ENCODE measurements at places on chromosomes 5 and 9.
A peak's percentile ranks its signal among the peaks of the same experiment; 100 is the strongest.

- DNase-seq, result no peak
Observed at GRCh38 chr9:128335161-128335560, 5.2 kb upstream of the SLC27A4 start.

GRCh38 chr9:37911271-37911681, 7.3 kb upstream of the SLC25A51 start:
- DNase-seq, result no peak

- no peak for DNase-seq
Observed at GRCh38 chr5:170579601-170580000, 75.8 kb downstream of the KCNIP1 start.

DNA sequence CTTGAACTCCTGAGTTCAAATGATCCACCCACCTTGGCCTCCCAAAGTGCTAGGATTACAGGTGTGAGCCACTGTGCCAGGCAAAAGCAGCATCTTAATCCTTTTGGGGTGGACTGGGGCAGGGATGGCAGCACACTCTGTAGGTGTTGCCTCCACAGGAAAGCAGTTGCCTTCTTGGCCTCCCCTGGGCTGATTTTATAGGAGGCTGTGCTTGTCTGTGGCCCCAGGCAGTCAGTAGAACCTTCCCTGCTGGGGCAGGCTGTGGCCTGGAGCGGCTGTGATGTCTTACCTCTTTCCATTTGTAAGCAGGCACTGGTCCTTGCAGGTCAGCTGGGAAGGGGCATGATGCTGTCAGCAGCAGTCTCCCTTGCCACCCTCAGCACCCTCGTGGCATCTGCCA, 49.8 kb downstream of the PRRC2B start:
- no peak for DNase-seq

- no peak for DNase-seq
Observed at GRCh38 chr5:42090162-42090561, 165.1 kb downstream of the FBXO4 start.

- DNase-seq, result no peak
Observed at GRCh38 chr5:179267671-179268083, 77.6 kb downstream of the ADAMTS2 start.

DNA sequence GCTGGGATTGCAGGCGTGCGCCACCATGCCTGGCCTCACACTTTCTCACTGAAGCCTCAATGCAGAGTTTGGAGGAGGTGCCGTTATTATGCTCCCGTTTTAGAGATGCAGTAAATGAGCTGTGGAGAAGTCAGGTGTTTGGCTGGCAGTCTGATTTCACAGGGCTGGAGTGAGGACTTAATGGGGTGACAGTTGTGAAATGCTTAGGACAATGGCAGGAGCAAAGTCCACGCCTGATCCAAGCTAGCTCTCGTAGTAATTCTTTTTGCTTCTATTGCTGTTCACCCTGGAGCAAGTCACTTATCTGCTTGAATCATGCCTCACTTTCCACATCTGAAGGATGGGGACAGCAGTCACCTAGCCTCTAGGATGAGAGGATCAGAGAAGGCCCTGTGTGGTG, 21.8 kb downstream of the UNC5A start:
- no peak for DNase-seq

- no peak for DNase-seq
Observed at GRCh38 chr5:111469293-111469896, 42.9 kb downstream of the STARD4 start.

DNA sequence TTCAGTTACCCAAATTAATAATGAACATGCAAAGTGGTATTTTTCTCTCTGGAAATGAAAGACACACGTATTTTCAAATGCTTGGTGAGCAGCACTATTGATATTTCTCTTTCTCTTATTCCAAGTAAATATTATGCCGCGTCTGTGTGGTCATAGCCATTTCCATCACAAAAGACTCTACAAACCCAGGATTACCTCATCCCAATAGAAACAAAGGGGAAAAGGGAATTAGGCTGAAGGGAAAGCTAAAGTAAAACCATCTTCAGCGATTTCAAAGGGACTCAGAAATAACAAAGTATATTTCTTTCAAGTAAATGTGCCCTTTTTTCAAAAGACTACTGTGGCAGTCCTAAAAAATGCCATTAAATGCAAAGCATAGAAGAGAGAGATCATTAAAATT, 62.0 kb upstream of the FST start:
- no peak for DNase-seq

DNA sequence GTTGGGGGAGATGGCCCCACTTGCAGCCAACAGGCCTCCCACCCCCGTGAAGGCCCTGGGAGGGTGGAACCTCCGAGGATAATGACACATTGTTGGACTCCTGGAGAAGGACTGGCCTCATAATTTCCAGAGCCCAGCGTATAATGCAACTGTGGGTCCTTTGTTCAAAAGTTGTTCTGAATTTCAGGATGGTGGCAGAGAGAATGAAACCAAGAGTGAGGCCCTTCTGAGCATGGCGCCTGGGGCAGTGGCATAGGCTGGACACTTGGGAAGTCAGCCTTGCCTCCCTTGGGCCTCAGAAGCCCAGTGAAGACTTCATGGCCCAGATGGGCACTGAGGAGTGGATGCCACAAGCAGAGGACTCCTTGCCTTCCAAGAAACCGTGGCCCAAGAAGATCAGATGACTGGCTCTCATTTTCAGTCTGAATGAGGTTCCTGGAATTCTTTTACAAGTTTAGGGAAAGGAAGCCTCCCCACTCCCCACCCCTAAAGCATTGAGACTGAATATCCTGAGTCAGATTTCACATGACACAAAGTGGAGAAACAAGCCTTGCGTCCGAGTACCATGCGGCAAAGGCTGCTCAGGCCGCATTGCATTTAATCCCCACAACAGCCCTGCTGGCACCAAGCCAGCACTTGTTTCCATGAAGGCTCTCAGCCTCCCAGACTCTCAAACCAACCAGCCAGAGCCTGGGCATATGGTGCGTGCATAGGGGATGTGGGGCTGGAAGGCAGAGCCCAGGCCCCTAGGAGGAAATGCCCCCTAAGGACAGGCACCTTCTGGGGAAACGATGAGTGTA, 96.7 kb upstream of the SMIM23 start:
- DNase-seq, result no peak

- DNase-seq, result no peak
Observed at GRCh38 chr9:128271112-128271511, 4.7 kb downstream of the GOLGA2 start.

DNA sequence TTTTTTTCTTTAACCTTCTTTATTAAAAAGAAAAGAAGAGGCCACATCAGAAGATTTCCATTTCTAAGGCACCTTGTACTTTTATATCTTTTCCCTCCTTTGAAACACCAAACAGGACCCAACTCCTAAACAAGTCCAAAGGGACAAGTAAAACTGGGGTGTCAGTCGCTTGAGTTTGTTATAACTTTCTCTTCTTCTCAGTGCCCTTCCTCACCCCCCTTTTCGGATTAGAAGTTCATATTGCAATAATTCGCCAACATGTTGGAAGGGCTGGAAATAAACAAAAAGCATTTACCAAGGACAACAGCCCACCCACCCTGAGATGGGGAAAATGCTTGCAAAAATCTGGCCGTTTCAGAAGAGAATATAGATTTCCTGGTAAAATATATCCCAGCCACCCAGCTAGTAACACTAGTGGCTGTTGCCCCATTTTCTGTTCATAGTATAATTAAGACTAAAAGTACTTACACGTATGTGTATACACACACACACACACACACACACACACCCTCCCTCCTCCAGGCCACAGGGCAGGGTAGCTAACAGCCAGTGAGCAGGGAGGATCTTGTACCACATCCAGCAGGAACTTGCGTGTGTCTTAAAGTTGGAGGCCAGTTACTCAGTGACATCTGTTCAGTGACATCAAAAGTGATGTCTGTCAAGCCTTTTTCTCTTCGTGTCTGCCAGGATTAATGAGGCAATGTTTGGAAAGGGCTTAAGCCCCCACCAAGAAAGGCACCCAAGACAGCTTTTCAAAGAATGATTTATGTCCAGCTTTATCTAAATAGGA, 149.1 kb upstream of the KLF4 start:
- peak; percentile 46 for DNase-seq

- DNase-seq, result no peak
Observed at GRCh38 chr5:1511651-1512540, 11.9 kb downstream of the LPCAT1 start.

DNA sequence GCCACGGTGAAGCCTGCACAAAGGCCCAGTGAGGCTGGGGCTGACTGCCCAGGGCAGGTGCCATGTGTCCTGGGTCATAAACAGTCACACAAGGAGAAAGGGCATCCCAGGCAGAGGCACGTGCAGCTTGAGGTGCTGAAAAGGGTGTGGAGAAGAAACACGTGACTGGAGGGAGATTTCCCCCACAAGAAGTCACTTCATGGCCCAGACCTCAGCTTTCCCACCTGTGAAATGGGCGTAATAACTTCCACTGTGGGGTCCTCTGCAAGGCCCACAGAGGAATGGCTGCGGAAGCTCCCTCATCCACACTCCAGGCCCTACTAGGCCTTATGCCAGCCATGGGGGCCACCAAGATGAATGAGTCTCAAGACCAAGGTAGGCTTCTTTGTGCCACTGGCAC, 20.1 kb upstream of the CPLX2 start:
- no peak for DNase-seq

DNA sequence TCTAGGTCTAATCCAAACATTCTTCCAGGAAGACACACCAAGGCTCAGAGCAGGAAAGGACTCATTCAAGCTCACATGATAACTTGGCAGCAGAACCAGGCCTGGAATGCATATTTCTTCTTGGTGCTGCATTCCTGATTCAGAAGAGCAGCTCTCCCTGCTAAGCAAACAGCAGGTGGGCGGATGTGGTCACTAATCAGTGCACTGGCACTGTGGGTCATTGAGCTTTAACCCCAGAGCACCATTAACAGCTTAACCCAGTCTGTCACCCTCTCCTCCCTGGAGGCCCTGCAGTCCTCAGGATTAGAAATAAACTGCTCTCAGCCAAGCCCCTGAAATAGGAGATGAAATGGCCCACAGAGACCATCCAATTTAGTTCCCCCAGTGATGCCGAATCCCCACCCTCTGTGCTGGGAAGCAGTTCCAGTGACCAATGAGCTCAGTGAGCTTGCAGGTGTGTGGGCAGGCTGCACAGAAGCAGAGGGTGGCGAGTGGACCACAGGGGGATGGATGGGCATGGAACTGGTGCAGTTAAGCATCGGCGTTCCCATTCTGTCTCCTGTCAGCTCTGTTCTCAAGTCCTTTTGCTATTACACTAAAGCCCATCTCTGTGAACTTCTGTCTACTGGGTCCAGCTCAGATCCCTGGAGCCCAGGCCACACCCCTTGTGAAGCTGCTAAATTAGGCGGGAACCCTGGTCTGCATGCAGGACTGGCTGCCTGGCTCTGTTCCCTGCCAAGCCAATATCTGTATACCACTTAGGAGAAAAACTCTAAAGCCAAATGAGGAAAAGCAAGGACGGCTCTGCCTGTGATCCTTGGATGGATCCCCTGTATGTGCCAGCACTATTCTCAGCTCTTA, 16.6 kb upstream of the MEGF9 start:
- DNase-seq, result peak; percentile 30

DNA sequence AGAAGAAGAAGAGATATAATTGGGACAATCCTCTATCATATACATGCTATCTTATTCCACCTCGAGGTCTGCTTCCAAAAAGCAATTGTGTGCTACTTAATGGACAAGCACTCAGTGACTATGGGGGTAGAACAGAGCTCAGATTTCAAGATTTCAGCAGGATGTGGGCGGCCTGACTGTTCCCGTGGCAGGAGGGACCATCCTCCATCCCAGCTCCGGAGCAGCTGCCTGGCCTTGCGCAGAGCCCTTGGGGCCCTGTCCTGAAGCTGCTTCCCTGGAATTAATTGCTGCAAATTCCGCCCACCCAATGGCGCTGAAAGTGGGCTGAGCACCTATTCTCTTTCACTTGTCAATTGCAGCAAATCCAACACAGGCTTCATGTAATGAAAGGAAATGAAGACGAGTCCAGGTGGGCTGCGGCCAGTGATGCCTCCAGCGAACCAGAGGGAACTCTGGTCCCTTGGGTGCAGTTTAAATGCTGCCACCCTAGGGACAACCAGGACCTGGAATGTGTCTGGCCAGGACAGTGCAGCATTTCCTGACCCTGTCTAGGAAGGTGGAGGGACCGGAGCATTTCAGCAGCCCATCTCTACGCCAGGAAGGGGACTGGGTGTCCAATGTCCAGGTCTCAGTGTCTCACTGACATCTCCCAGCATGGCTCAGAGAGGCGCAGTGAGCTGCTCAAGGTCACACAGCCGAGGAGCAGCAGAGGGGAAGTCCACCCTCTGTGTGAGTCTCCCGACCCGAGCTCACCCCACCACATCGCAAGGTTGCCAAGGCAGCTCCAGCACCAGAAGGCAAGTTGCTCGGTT, 50.5 kb upstream of the FCN1 start:
- peak; percentile 21 for DNase-seq

GRCh38 chr5:50751064-50751657, 84.7 kb downstream of the PARP8 start:
- peak; percentile 9 for DNase-seq

GRCh38 chr9:124764774-124765438, 6.2 kb downstream of the NR6A1 start:
- DNase-seq, result no peak

GRCh38 chr5:66933066-66933465, 263.5 kb downstream of the CD180 start:
- no peak for DNase-seq

GRCh38 chr5:76714751-76715485, 1.0 kb upstream of the F2R start:
- no peak for DNase-seq

GRCh38 chr9:137977571-137978261, 100.1 kb downstream of the CACNA1B start:
- DNase-seq, result no peak

DNA sequence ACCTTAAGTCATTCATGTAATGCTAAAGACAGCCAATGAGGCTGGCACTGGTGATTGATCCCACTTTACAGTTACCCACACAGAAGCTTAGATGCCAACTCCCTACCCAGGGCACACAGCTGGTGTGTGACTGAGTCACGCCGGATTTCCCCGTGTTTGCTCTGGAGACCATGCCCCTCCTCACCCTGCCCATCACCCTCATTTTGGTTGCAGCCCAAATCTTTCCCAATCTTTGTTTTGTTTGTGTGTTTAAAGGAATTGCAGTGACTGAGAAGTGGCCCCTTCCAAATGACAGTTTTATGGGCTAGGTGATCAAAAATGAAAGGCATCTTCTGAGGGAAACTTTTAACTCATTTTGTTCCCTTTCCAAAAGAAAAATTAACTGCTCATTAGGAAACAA, 10.9 kb downstream of the FBXL7 start:
- no peak for DNase-seq

DNA sequence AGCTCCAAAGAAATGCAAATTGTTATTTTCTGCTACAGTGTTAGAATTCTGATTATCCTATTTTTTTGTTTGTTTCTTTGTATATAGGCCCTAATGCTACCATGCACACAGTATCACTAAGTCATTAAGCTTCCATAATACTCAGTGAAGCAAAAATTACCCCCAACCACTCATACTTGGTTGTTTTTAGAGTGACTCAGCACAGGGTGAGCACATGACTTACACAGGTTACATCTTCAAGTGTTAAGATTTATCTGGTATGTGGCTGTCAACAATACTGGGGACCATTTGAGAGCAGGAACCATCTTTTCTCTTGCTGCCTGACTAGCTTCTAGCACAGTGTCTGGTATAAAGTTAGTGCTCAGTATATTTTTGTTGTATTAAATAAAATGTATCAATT, 255.8 kb upstream of the SLC24A2 start:
- DNase-seq, result no peak

Measured in HFF-Myc (cell line).